ENCODE measurements at places on chromosomes 4 and X.

GRCh38 chr4:41241919-41242318, 14.8 kb upstream of the UCHL1 start:
- DNase-seq: no peak

DNA sequence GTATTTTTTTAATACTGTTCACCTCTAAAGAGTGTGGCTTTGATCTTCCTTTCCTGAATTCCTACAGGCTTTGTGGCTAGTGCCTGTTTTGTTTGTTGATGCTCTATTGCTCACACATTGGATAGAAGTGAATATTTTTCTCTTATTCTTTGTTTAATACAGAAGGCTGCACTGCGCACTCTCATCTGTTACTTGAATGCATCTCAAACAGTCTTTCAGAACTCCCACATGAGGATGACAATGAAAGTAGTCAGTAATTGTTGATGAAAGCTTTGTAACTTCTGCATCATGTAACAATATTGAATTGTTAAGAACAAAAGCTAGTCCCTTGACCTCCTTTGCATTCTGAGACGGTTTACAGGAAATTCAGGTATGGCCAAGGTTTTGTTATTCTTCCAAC, 29.1 kb upstream of the GALNT7 start:
- no peak for DNase-seq

DNA sequence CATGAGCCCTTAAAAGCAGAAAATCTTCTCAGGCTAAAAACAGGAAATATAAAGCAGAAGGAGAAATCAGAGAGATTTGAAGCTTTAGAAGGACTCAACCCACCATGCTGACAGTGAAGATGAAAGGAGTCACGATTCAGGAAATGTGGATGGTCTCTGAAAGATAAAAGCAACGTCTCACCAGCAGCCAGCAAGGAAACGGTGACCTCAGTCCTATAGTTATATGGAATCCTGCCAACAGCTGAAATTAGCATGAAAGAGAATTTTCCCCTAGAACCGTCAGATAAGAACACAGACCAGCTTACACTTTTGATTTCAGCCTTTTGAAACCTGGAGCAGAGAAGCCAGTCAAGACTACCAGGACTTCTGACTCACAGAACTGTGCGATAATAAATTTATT, 715.7 kb upstream of the HTR2C start:
- no peak for DNase-seq

- no peak for DNase-seq
These were observed 6.8 kb downstream of the AKAP17A start for GRCh38 chrX:1598021-1598875.

GRCh38 chr4:6050551-6050950, 32.3 kb upstream of the C4orf50 start:
- no peak for DNase-seq

DNA sequence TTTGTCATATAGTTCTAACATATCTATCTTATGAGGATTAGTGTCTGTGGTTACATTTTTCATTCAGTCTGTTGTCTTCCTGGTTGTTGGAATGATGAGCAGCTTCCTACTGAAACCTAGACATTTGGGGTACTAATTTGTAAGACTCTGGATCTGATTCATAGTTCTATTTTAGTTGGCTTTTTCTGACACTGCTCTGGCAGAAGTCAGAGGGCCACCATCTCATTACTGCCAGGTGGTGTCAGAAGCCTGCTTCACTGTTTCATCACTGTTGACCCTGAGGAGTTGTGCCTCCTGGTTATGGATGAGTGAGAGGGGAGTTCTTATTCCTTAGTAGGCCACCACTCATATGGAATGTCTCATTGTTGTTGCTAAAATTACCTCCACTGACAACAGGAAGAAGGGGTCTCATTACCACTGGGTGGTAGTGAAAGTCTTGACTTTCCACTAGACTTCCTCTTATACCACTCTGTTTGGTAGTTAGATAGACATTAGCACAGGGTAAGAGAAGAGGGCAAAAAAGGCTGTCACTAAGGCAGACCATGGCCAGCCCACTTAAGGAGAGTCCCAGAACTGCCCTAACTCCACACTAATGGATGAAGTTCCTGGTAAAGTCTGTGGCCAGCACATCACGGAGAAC, 395.2 kb downstream of the SPOCK3 start:
- DNase-seq: no peak

DNA sequence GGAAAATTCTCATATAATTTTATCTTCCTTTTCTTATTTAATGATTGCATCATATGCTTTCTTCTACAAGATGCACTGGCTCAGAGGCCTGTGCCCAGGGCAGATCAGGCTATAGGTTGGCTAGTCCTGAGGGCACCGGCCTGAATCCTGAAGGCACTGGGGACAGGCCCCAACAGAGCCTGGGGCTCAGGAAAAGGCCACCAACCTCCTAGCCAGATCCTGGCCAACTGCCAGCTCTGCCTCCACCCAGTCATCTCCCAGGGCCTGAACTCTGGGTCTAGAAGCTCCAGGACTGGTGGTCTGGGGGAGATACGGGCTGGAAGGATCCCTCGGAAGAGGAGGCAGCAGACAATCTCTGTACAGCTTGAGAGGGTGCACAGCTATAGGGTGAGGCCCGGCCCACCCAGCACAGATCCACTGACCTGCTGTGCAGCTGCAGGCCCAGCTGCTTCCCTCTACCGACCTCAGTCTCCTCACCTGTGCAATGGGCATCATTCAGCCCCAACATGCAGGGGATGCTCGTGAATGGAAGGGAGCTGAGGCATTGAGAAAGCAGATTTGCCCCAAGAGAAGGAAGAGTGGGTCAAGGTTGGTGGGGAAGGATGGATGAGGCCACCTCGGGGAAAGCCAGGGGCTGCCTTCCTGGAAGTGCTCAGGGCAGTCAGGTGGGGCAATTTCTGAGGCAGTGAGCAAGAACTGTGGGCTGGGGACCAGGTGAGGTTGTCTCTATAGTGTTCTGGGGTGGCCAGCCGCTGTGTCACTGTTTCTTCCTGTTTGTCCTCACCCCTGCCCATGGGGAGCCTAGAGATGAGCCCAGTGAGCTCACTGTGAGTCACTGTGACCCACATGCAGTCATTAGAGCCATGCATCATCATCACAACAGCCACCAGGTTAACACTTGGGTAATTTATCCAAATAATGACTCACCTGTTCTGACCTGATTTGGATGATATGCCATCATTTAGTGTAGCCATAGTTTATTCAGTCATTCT, 22.4 kb upstream of the XAGE2 start:
- DNase-seq: no peak

GRCh38 chr4:95546221-95546620, 2.6 kb downstream of the UNC5C start:
- DNase-seq: no peak

DNA sequence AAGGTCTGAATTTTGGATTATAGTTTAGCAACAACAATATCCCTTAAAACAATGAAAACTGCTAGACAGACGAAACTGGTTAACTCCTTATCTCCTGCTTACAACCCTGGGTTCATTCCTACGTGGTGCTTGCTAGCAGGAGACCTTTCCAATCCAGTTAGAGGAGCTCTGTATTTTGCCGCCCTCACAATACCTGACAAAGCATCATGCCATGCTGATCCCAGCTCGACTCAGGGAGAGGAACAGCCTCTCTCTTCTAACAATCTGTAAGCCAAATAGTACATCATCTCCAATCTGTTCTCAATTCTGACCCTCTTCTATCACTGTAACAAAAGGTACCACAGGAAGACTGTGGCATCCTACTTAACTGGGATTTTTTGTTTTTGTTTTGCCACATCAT, 74.4 kb downstream of the PAPSS1 start:
- no peak for DNase-seq

All from stimulated activated CD4-positive, alpha-beta T cell treated with anti-CD3 and anti-CD28 coated beads, Interleukin-1b, Interleukin-23, amount 100 ng/mL, for 4 hours (primary cell).